ENCODE measurements at places on chromosomes 16 and 17.
A peak's percentile ranks its signal among the peaks of the same experiment; 100 is the strongest.

GRCh38 chr17:59074494-59074893 lies 32.2 kb downstream of the TRIM37 start:
- no peak for DNase-seq

DNA sequence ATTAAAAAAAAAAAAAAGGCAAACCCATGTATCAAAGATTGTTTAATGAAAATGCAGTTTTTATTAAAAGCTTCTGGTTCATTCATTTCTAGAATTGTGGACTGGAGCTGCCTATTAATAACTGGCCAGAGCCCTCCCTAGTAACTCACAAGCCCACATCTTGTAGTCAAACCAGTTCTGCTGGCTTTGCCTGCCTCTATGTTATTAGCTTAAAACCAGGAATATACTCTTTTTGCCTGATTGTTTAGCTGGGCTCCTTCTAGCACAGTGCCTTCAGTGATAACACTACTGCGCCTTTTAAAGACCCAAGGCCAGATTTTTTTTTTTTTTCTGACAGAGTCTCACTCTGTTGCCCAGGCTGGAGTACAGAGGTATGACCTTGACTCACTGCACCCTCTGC lies 26.0 kb downstream of the TAC4 start:
- no peak for DNase-seq

DNA sequence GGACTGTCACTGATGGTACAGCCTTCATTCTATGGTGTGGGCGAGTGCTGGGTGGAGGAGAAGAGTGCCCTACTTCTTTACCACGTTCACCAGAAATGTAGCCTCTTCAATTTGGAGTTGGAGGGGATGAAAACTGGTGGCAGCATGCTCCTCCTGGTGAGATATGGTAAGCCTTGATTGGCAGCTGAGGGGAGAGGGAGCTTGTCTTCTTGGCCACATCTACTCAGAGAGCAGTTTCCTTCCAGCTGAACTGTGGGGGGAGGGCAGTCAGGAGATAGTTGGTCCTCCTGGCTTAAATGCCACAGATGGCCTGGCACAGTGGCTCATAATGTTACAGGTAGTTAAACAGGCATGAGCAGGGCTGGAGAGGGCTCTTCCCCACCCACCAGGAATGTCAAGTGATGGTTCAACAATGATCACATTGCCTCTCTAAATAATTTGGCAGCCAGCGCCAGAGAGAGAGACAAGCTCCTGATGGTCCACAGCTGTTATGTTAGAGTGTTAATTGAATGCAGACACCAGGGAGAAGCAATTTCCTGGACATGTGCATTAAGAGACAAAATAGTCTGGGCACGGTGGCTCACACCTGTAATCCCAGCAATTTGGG lies 9.0 kb upstream of the MAPK3 start:
- no peak for DNase-seq

GRCh38 chr16:19184823-19185509 lies 16.9 kb downstream of the SYT17 start:
- no peak for DNase-seq

DNA sequence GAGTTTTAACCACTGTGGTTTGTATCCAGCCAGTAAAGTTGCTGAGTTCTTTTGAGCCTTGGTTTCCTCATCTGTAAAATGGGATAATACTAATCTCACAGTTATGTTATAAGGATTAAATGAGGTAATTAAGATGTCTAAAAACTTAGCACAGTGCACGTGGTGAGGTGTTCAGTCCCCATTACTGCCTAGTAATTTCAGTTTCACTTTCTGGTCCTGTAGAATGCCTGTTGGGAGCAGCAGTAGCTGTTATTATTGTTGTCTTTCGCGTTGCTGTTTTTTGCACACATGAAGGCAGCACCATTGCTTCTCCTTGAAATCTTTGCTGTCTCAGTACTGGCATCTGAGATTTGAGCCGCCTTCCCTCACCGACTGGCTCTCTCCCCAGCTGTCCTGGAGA lies 182.4 kb downstream of the DNAH9 start:
- no peak for DNase-seq

GRCh38 chr16:46673320-46674013 lies 15.5 kb downstream of the VPS35 start:
- no peak for DNase-seq

- no peak for DNase-seq
These were observed 21.2 kb downstream of the USP43 start for GRCh38 chr17:9666461-9667050.

GRCh38 chr17:9444687-9445086 lies 130.9 kb downstream of the STX8 start:
- no peak for DNase-seq

- DNase-seq, result no peak
These were observed 164.8 kb upstream of the FOXF1 start for GRCh38 chr16:86345516-86345915.

DNA sequence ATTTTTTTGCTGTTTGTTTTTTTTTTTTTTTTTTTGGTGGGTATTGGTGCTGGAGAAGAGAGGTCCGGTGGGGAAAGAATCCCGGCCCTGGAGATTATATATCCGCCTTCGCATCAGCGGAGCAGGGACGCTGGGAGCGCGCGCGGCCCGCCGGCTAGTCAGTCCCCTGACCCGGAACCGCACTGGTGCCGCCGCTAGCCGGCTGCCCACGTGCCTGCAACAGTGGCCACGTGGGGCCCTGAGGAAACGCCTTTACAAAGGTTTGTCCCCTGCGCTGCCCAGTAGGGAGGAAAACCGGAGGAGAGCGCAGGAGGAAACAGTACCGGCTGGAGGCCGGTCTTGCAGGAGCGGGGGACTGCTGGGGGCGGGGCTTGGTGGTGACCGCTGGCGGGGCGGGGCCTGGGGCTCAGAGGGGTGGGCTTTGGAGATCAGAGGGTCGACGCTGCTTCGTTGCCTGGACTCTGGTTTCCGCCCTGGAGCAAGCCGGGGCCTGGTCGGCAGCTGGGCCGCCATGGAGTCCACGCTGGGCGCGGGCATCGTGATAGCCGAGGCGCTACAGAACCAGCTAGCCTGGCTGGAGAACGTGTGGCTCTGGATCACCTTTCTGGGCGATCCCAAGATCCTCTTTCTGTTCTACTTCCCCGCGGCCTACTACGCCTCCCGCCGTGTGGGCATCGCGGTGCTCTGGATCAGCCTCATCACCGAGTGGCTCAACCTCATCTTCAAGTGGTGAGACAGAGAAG lies at the start of gene G6PC3:
Gene G6PC3 (plus strand): TSS at position 281 of the 743 bp plus-strand sequence. CDS start 231 bp downstream, at position 512.
- peak; percentile 81 for DNase-seq

- DNase-seq, result no peak
These were observed 35.3 kb upstream of the MMP2 start for GRCh38 chr16:55443434-55444346.

GRCh38 chr17:68085771-68086381 lies 50.3 kb downstream of the KPNA2 start:
- DNase-seq, result no peak

GRCh38 chr17:78884148-78884825 lies 18.7 kb downstream of the CEP295NL start:
- peak; percentile 74 for DNase-seq

DNA sequence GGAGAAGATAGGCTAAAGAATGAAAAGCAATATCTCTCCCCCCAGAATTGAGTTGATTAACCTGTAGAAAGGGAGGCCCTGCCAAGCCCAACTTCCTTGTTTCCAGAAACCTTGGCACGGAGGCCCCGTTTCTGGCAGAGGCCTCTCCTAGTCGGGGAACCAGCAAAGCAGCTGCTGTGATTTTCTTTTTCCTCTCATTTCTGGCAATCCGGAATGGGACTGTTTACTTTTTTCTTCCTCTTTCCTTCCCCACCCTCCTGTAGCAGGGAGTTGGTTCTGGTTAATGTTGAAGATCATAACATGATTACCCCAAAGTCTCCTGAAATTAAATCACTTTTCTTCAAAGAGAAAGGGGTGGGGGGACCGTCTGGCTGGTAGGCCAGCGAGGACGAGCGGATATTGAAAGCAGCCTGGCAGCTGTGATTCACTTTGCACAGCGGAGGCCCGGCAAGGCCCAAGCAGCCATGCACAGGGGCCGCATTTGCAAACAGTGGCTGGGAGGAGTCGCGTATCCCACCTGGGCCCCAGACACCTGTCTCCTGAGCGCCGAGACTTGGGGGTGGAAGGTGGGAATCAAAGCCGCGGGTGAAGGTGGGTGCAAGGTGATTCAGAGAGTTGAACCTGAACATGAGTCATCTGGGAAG lies 51.5 kb downstream of the NTN1 start:
- no peak for DNase-seq

GRCh38 chr17:4516735-4517134 lies 18.1 kb downstream of the SPNS2 start:
- no peak for DNase-seq

DNA sequence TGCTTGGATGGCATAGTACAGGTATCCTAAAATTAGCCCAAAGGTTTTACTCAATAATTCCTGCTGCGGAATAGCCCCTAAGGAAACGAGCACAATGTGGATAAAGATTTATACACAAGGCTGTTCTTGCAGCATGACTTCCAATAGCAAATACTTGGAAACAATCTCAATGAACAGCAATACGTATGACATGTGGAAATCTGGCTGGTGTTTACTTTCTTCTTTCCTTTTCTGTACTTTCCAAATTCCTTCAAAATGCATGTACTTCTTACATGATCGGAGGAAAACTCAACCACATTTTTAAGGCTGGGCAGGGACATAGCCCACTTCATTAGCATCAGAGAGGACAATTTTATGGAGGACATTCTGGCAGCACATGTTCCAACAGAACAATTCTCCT lies 86.6 kb downstream of the C16orf95 start:
- DNase-seq, result no peak

GRCh38 chr17:82917699-82918345 lies 78.0 kb upstream of the ZNF750 start:
- DNase-seq, result no peak

DNA sequence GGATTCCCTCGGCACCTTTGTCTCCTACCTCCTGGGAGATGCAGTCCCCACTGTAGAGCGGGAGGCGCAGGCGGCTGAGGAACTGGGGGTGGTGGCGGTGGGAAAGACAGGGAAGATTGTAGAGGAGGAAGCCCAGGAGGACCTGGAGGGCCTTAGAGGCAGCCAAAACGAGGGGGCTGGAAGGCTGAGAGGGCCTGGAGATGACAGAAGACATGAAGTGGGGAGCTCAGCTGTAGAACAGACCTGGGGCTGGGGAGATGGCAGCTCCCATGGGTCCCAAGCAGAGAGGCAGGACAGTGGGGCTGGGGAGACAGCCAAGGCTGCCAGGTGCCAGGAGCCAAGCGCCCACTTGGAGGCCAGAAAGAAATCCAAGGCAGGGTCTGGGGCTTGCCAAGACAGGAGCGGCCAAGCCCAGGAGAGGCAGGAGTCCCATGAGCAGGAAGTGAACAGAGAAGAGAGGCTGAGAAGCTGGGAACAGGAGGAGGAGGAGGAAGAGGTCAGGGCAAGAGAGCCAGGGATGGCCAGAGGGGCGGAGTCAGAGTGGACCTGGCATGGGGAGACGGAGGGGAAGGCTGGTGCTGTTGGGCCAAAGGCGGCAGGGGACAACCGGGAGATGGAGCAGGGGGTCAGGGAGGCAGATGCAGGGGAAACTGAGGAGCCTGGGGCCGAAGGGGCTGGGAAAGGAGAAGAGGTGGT lies 803 bp downstream of the APOBR start:
- no peak for DNase-seq

- no peak for DNase-seq
These were observed 3.8 kb downstream of the ARSG start for GRCh38 chr17:68295086-68295485.

DNA sequence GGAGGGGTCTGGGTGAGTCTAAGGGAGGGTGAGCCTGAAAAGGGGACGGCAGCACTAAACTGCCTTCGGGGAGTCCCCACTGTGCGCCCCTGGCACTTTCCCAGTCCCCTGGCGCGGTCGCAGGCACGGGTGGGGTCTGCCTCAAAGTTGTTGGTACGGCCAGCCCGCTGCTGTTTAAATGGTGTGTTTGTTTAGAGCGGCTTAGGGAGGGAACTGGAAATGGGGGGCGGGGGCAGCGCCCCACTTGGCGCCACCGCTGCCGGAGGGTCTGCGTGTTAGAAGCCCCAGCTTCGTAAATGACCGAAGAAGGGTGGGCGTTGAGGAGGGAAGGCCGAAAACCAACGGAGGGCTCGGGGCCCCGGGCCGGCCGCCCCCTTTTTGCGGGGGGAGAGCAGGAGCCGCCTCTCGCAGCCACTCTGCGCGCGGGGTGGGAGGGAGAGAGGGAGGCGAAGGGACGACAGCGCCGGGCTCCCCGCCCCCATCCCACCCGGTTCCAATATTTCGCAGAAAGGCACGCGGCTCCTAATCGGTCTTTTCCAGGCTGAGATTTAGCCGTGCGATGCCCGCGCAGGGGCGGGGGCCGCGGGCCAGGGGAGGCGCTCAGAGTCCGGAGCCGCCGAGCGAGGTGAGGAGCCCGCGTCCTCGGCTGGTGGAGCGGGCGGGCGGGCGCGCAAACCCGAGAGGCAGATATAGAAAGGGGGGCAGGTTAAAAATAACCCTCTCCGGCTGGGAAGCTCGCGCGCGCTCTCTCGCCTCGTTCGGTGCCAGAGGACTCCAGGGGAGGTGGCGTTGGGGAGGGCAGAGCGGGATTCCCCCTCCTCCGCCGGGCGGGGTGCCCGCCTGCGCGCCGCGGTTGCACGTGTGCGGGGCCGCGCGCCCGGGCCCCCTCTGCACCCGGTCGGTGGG lies 54.9 kb downstream of the SREBF1 start:
- peak; percentile 77 for DNase-seq

GRCh38 chr17:38428643-38429371 lies 543 bp downstream of the ARHGAP23 start:
- DNase-seq, result peak; percentile 81

DNA sequence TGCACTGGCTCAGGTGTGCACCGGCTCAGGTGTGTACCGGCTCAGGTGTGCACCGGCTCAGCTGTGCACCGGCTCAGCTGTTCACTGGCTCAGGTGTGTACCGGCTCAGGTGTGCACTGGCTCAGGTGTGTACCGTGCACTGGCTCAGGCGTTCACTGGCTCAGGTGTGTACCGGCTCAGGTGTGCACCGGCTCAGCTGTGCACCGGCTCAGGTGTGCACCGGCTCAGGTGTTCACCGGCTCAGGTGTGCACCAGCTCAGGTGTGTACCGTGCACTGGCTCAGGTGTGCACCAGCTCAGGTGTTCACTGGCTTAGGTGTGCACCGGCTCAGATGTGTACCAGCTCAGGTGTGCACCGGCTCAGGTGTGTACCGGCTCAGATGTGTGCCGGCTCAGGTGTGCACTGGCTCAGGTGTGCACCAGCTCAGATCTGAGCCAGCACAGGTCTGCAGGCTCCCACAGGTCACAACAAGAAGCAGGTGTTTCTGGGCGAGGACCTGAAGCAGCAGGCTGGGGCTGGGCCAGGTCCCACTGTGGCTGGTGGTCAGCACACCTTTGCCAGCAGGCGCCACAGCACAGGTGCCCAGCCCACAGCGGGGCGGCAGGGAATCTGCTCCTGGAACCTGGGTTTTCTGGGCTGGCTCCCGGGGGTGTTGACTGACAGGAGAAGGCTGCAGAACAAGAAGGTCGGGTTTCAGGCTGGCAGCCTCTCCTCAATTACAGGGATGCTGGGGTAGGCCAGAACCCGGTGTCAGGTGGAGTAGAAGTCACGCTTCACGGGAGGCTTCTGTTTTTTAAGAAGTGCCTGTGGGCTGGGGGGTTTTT lies 17.2 kb downstream of the METRNL start:
- DNase-seq, result no peak

DNA sequence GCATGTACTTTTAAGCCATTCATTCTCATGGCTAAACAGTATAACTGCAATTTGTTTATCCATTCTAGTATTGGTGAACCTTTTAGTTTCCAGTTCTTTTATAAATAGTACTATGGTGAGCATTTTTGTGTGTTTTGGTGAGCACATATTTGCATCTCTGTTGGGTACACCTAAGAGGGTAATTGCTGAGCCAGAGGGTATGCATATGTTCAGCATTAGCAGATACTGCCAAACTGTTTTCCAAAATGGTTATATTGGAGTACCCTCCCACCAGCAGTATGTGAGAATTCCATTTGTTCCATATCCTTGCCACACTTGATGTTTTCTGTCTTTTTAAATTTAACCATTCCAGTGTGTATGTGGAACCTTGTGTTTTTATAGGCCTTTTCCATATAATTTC lies 54.1 kb upstream of the SLC12A3 start:
- DNase-seq, result no peak

Measured in amygdala (tissue), 56 donors.